A549 treated with RU486 at 1 μM for 4 hours (cell line): ENCODE measurements at places on chromosomes 2 and 18. TPM values are rescaled to one million over a fixed set of nuclear protein-coding genes. Genes with fewer than 3 reads are reported as not detected.

The EMX1 gene
- total RNA-seq, result 0.27 TPM in 1 of 5 replicates, not detected in the others

The SERPINB7 gene
- total RNA-seq, result 1.8 to 2.7 TPM (median 2.3 TPM) in 5 replicates

The FEV gene
- not detected in 5 replicates for total RNA-seq

The CIAO1 gene
- total RNA-seq, result 67.8 to 89.5 TPM (median 86.5 TPM) in 5 replicates

The FBXO36 gene
- total RNA-seq, result 0.93 to 1.8 TPM (median 1.2 TPM) in 5 replicates

The REG3A gene
- total RNA-seq, result not detected in 5 replicates
